ENCODE measurements at places on chromosomes 6 and 20.

DNA sequence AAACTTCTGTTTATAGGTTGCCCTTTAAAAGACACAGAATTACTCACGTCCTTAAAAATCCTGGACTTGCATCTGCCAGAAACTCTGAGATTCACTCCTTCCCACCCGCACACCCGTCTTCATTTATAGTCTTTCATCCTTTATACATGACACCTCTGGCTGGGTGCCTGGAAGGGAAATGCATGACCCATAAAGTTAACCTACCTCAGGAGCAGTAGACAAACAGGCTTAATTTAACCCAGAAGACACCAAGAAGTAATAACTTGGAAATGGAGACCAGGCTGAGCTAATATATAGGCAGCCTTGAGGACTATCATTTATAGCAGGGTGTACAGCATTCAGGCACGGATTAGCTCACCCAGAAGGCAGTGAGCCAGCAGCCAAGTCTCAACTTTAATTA, 429.0 kb upstream of the NRSN1 start:
- no peak for DNase-seq

DNA sequence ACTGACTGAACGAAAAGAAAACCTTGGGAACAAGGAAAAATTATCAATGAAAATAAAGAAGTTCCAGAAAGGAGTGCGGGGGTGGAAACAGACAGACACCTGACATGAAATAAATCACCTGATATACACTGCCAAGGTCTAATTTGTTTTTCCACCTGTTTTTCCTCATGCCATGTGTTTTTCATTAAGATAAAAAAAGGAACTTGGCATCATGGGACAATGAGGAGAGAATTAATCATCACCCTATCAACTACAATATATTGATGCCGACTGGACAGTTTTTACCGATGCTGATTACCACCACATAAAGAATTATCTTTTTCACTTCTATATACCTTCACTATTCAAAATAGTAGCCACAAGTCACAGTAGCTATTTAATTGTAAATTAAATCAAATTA, 233.2 kb downstream of the ARHGAP18 start:
- DNase-seq = no peak

GRCh38 chr6:157989541-157990289, 8.1 kb downstream of the SYNJ2 start:
- DNase-seq = no peak

DNA sequence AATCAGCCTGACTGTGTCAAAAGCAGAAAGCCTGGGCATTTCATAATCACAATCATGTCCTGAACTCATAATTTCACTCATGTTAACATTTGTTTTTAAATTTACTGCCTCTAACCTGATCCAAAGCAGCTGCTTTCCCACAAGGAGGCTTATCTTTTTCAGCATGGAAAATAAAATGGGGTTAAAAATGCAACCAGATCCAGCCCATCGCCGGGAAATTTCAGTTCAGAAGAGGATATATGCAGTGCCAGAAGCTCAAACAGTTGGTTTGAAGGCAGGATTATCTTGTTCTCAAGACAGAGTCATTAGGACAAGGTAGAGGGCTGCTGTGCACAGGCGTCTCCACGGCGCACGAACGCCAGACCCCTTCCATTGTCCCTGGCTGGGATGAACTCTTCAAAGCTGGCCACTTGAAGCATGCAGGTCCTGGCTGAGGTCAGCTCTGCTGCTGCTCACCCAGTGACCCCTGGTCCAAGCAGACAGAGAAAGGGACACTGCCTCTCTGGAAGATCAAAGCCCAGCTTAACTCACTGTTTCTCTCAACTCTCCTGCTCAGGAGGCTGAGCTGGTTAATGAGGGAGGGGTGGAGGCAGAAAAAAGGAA, 191.1 kb upstream of the HEY2 start:
- no peak for DNase-seq

DNA sequence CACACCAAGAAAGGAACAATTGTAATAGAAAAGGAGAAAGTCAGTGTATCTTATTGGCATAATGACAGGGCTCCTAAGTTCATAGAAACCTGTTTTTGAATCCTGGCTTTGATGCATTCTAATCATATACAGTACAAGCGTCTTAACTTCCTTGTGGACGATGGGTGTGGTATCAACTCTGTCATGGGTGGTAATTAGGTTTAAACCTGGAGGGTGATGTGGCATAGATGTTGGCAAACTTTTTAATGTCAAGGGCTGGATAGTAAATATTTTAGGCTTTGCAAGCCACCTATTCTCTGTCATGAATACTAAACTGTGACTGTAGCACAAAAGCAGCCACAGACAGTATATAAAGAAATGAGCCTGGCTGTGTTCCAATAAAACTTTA, 138.7 kb upstream of the EDN1 start:
- DNase-seq = no peak

DNA sequence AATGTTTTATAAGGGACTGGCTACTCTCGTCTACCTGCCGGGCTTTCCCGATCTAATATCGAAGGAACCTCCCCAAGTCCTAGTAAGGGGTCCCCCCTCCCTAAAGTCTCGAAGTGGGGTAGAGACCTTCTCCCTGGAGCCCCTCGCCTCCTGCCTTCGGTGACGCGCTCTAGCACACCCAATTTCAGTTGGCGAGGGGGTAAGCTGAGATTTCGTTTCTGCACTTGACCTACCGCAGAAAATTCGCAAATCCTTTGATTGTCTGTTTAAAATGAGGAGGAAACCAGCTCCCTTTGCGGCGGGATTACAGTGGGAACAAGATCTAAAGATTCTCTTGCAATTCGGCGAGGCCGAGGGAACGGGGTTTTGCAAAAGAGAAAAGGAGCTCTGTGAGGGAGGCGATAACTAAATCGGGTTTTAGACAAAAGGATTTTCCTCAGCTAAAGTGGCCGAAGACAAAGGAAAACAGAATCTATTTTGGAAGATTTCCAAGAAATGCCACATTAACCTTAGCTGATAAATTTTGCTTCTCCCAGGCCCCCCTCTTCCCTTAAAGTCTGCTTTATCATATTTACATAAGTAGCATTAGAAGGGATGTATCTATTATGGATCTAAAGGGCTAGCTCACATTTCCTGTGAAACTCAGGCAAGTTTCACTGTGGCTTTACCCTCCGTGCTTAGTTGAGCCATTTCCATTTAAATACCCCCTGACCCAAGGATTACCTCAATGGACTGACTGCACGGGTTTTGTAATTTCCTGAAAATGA, 8.4 kb downstream of the SIM1 start:
- no peak for DNase-seq

DNA sequence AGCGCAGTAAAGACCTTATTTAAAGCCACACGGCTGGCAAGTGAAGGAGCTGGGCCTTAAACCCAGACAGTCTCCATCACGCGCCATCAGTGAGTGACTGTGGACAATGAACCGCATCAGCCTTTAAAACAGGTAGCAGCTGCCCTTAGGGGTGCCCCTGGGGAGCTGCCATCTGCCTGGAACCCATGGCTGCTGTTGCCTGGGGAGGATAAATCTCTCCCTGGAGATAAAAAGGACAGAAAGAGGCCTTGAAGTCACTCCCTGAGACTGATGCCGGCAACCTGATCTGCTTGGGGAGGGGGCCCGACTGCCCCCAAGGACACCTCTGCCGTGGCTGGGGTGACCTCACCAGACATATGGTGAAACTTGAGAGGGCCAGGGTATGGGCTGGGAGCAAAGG, 73.5 kb downstream of the PREX1 start:
- no peak for DNase-seq

DNA sequence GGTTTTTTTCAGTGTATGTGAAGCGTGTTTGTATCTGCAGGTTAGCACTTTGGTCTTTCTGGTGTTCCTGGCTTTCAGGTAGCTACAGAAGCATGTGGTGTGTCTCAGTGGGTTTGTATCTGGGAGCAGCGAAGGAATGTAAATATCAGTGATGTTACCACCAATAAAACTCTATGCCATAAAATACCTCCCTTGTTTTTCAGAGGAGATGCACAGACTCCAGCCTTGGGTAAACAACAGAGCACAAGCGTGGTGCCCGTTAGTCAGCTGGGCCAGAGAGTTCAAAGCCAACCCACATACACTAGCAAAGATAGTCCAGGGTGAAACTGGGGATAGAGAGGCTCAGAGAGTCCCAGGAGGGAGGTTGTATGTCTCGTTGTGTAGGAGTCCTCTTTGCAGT, 393.8 kb downstream of the SMOC2 start:
- DNase-seq = no peak

GRCh38 chr6:118216751-118217150, 309.7 kb downstream of the SLC35F1 start:
- no peak for DNase-seq

DNA sequence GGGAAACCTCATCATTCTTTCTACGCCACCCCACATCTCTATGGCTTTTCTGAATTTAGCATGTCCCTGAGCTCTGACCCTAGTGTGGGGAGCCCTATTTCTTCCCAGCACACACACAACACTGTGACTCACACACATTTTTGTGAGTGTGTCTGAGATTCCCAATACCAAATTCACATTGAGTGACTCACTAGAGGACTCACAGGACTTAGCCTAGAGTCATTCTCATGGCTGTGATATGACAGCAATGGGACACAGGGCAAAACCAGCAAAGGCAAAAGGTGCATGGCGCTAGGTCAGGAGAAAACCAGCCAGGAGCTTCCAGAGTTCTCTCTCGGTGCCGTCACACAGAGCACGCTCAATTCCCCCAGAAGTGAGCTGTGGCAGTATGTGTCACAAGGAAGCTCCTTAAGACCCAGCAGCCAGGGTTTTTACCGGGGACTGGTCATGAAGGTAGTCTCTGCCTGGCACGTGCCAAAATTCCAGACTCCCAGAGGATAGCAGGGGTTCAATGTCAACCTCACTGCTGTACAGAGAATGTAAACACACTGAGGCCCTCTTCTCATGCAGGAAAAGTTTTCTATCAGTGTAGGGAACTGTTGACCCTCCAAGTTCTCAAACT, 6.2 kb downstream of the CSTL1 start:
- no peak for DNase-seq

GRCh38 chr6:151276112-151276740, 36.5 kb downstream of the AKAP12 start:
- DNase-seq = no peak

DNA sequence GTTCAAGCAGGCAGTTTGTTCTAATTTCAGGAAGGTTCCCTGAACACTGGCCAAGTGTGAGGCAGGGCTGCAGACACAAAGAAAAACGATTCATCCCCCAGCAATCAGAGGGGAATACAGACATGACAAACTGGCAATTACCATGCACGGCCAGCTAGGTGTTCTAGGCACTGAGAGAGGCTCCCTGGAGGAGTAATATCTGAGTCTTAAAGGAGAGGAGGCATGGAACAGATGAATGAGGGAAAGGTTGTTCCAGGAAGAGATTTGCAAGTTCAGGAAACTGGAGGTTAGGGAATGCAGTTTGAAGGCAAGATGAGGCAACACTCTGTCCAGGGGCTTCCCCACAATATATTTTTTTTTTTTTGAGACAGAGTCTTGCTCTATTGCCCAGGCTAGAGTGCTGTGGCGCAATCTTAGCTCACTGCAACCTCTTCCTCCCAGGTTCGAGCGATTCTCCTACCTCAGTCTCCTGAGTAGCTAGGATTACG, 11.1 kb downstream of the RRAGD start:
- peak; percentile 15 for DNase-seq

DNA sequence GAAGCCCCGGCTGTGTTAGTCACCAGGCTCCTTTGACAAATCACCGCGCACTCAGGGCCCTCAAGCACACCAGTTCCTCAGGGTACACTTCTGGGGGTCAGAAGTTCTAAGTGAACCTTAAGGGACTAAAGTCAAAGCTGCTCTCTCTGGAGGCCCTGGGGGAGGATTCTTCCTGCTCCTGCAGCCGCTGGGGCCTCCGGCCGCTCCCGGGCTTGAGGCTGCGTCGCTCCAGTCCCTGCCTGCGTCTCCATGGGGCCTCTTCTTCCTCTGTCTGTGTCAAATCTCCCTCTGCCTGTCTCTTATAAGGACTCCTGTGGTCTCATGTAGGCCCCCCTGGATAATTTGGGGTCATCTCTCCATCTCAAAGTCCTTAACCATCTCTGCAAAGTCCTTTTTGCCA, 18.1 kb upstream of the GATA5 start:
- no peak for DNase-seq

- peak; percentile 48 for DNase-seq
These were observed 32.8 kb downstream of the TNXB start for GRCh38 chr6:32076321-32076809.
